Immature natural killer cell (primary cell): ENCODE measurements at places on chromosomes 1 and 21. TPM values are rescaled to one million over a fixed set of nuclear protein-coding genes. Genes with fewer than 3 reads are reported as not detected.

Gene RGS2
- 358 TPM for polyA plus RNA-seq

Gene TMPRSS15
- polyA plus RNA-seq = not detected

Gene SLC1A7
- polyA plus RNA-seq = 2.1 TPM

Gene OR10J1
- not detected for polyA plus RNA-seq

Gene CLIC6
- polyA plus RNA-seq = not detected

Gene SLC6A17
- polyA plus RNA-seq = not detected

Gene FAM177B
- not detected for polyA plus RNA-seq

Gene CCDC185
- polyA plus RNA-seq = not detected

Gene SPRR2G
- not detected for polyA plus RNA-seq

Gene SPRR1A
- polyA plus RNA-seq = not detected

Gene LCE6A
- not detected for polyA plus RNA-seq

Gene SPATA45
- polyA plus RNA-seq = not detected

Gene MYCL
- polyA plus RNA-seq = 4.0 TPM

Gene WDR47
- 7.5 TPM for polyA plus RNA-seq

Gene WDR64
- polyA plus RNA-seq = not detected

Gene OR2T10
- not detected for polyA plus RNA-seq
